EL (cell line): ENCODE measurements at places on chromosomes 1 and 21.
A peak's percentile ranks its signal among the peaks of the same experiment; 100 is the strongest.

GRCh38 chr1:69459244-69459643, 108.5 kb upstream of the LRRC7 start:
- no peak for DNase-seq

DNA sequence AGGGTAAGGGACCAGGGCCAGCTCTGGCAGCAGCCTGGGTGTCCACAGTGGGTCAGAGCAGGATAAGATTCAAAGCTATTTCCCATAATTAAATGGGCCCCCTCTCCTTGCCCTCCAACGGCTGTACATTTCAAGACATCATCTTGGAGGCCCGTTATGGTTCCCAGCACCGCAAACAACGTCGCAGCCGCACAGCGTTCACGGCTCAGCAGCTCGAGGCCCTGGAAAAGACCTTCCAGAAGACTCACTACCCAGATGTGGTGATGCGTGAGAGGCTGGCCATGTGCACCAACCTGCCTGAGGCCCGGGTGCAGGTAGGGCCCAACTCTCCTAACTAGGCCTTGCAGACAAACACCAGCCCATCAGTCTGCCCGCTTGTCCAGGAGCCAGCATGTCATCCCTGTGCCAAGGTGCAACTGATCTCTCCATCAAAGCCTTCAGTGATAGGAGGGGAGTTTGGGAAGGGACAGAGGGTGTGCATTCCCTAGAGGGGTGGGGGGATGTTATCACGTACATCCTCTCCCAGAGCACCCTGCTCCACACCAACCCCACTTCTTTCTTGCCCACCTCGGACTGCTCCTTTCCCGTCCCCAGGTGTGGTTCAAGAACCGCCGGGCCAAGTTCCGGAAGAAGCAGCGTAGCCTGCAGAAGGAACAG, 20.8 kb downstream of the DMBX1 start:
- no peak for DNase-seq

DNA sequence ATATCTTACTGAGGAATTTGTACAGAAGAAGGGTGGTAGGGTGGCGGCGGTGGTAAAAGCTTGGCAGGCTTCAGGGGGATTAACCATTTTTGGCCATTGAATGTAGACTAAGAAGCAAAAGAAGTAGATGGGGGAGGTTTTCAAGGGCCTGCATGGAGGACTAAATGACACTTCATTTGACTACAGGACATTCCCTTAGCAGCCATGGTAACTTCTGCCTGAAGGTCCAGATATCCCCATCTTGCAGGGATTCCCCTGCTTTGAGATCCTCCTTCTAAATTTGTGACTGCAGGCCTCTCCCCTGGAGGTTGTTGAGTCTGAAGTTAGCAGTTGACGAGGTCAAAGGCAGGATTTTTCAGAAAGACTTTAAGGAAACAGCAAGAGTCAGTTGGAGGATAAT, 4.8 kb downstream of the VASH2 start:
- no peak for DNase-seq

DNA sequence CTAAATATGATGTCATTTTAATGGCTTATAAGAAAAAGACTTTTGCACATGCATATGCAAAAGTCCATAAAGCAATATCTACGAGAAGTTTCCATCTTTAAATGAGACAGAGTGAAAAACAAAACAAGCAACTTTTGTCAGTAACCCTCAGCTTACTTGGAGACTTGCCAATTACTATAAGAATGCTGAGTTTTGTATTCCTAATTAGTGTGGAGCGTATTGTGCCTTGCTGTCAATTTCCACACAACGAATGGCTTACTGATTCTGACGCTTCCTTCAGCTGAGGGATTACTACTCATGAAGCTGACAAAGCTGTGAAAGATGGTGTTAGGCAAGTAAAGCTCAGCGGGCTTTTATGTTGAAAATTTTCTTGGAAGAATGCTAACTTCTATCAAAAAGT, 440.4 kb upstream of the ADAMTS5 start:
- no peak for DNase-seq

- DNase-seq: peak; percentile 82
Observed at GRCh38 chr1:196558411-196558810, 49.8 kb downstream of the KCNT2 start.

GRCh38 chr1:38585971-38586370, 273.6 kb downstream of the RRAGC start:
- no peak for DNase-seq

GRCh38 chr1:187577610-187578009, 748.9 kb downstream of the PLA2G4A start:
- DNase-seq: no peak

- peak; percentile 24 for DNase-seq
Observed at GRCh38 chr1:200979574-200980451, 43.7 kb downstream of the KIF21B start.

DNA sequence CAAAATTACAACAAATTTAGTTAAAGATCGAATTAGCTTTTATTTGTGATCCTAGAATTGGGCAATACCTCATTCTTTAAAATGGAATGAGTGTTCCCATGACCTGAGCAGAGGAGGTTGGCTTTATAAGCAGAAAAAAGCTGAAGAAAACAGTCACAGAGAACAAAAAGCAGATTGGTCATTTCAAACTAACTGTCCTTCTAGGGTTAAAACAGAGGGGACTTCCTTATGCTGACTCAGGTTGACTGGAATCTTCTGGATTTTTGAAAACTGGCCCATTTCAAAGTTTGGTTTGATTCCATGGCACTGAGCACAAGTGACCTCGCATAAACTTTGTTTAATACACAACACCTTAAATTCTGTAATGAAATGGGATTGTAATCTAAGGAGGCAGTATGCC, 17.6 kb downstream of the NFASC start:
- DNase-seq: peak; percentile 28

- no peak for DNase-seq
Observed at GRCh38 chr1:87673748-87674147, 345.1 kb downstream of the LMO4 start.

GRCh38 chr1:24871306-24871901, 58.7 kb downstream of the RUNX3 start:
- DNase-seq: no peak

DNA sequence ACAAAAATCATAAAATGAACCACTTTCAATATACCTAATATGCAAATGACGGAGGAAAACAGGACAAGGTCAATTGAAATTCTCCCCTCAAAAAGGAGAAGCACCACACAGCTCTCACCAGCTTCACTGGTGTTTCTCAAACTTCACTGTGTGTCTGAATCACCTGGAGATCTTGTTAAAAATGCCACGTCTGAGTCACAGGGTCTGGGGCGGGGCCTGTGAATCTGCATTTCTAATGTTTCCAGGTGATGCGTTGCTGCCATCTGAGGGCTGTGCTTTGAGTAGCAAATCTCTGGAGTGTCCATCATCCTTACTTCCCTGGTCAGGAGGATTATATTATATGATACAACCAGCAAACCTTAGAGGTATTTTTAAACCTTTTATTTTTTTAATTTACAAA, 9.0 kb downstream of the CLDN19 start:
- no peak for DNase-seq

- DNase-seq: no peak
Observed at GRCh38 chr1:175130649-175131045, 61.9 kb downstream of the KIAA0040 start.

DNA sequence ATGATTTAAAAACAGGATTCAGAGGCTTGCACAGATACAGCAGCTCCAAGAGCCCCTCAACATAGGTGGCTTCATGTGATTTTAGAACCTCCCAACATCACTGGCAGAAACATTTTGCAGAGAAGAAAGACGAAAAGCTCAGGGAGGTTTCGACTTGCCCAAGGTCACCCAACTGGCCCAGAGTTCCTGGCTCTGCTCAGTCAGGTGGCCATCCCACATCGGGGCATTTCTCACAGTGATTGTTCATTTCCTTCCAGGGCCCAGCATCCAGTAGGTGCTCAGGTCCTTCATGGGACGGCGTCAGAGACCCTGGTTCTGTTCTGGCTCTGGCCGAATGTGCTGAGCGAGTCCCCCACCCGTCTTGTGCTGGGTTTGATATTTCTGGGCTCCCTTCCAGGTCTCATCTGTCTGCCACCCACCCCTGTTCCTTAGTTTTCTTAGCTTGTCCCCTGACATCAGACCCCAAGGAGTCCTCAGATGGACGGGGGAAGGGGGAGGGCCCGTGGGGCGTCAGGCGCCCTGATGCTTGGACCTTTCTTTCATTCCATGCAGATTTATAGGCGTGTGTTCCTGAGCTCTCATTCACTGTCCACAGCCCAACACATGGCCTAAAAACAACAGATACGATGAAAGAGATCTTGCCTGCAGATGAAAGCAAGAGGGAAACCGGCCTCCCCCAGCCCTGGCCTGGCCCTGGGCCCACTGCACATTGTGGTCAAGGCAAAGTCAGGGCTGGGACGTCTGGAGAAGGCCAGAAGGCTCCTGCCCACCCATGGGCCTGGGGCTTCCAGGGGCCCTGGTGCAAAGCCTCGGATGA, 123.1 kb upstream of the ZBTB40 start:
- DNase-seq: no peak

DNA sequence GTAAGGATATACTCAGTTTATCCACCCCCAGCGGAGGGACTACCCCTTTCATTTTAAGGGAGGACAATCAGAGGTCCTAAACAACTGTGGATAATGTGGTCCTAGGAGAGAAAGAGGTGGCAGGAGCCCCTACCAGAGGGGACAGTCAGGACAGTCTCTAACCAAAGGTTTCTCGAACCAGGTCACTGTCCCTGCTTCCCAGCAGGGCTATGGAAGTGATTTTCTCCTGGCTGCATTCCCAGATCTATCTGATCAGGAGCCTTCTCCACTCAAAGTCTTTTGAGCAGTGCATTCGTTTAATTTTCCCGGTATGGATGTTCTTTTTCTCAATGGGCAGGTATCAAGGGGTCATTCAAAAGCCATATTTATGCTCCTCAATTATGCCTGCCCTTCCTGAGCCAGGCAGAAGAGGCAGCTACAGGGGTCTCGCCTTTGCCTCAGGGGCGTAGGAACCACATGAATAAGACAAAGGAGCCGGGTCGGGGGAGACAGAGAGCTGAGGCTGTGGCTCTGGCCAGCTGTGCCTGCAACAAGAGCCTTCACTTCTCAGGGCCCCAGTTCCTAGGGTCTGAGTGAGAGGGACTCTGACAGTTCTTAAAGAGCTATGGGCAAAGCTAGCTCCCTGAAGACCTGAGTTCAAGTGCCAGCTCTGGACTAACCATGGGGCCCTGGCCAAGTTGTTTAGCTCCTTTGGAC, 62.5 kb upstream of the DMRTB1 start:
- no peak for DNase-seq

DNA sequence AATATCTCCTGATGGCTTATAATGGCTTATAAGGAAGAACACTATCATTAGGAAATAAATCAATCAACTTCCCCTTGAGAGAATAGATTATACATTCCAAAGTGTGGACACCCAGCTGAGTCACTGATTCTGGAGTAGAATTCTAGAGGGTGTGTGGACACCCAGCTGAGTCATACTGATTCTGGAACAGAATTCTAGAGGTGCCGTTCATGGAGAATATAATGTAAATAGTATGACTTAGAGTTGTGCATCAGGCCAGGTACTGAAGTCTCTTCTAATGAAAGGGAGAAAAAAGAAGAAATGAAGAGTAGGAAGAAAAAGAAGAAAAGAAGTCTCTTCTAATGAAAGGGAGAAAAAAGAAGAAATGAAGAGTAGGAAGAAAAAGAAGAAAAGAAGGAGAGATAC, 2.4 kb upstream of the USP33 start:
- peak; percentile 79 for DNase-seq

DNA sequence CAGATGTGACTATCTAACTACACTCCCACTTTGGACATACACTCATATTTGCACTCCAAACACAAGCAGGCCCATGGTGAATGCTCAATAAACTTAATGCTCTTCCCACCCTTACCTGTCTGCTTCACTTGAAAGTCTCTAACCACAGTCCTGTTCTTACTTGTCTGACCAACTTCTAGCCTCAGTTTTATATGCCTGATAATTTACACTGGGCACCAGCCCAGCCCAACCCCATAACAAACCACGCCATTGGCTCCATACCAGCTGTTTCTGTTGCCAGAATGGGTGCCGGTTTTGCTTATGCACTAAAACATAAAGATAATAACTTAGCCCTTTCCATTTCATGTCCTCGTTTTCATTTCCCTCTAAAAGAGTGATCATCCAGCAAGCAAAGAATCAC, 395.4 kb downstream of the NTNG1 start:
- DNase-seq: no peak

- no peak for DNase-seq
Observed at GRCh38 chr1:200048244-200048643, 20.7 kb downstream of the NR5A2 start.

DNA sequence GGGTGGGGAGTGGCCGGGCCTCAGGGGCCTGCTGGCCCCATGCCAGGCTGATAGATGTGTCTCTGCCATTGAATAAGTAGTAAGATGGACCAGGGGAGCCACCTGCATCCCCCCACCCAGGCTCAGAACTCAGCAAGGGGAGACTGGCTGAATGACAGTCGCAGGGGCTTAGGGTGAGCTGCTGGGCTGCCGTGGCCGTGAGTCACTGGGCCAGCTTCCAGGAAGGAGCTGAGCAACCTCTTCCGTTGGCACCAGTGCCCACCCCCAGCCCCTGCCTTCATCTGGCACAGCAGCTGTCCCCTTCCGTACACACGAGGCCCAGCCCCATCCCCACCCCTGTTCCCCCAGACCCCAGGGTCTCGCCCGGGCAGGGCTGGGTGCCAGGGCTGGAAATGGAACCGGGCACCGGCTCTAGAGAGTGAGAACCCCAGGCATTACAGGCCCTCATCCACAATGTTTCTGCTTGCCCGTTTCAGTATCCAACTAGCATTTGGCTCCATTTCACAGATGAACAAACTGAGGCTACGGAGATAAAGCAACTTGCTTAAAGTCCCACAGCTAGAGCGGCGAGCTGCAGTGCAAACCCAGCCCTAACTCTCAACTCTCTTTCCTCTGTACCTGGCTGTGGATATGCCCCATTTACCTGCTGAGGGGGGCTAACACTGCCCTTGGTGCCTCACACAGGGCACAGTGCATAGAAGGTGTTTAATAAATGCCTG, 10.2 kb downstream of the WNT4 start:
- DNase-seq: peak; percentile 78

DNA sequence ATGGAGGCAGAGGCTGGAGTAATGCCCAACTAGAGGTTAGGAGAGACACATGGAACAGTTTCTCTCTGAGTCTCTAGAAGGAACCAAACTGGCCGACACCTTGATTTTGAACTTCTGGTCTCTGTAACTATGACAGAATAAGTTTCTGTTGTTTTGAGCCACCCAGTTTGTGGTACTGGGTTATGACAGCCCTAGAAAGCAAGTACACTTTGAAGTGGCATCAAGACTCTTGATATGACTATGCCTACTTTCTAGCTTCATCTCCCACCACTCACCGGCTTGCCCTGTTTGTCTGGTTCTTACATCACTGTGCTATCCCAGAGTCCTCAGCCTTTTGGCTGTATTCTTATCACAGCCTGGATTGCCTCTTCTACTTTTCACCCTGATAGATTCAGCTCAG, 230.3 kb upstream of the USP24 start:
- no peak for DNase-seq

GRCh38 chr1:239816081-239816782, 275.5 kb upstream of the FMN2 start:
- DNase-seq: peak; percentile 84

GRCh38 chr1:39491146-39491921, at the start of gene BMP8A:
Gene BMP8A, plus strand, starts transcription at chr1:39491636. Its CDS starts 356 bp downstream, at chr1:39491992.
- peak; percentile 50 for DNase-seq

DNA sequence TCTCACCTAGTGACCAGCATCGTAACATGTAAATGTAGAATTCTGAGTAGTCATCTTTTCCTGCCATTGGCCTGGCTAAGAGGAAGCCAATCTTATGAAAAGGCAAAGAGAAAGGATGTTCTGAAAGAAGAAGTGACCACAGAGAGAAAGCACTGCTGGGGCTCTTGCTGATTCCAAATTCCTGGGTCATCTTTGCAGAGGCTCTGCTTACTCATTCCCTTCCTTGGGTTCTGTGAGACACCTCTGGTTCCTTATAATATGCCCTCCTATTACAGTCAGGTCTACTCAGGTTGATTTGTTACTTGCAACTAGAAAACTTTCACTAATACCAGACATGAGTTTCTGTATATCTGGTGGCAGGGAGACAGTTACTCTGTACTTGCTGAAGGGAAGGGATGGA, 198.8 kb upstream of the C8B start:
- DNase-seq: no peak
